ENCODE measurements at places on chromosomes 3 and 15.

GRCh38 chr3:52087731-52088130 is 31.4 kb upstream of the DUSP7 start:
- DNase-seq: no peak

DNA sequence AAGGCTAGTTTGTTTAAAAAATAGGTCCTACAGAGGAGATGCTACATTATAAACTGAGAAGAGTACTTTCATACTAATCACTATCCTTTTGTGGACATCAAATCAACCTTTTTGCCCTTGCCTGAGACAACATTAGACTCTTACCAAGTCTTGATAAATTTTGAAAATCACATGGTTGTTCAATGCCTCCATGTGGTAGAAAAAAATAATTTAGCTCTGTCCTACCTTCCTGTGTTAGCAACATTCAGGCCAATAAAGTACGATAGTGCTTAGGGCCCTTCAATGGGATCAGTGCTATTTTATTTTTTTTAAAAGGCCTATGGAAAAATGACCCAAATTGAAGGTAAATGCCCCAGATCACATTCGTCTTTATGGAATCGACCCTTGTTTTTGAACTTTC is 5.0 kb upstream of the UBE2E1 start:
- peak; percentile 15 for DNase-seq

DNA sequence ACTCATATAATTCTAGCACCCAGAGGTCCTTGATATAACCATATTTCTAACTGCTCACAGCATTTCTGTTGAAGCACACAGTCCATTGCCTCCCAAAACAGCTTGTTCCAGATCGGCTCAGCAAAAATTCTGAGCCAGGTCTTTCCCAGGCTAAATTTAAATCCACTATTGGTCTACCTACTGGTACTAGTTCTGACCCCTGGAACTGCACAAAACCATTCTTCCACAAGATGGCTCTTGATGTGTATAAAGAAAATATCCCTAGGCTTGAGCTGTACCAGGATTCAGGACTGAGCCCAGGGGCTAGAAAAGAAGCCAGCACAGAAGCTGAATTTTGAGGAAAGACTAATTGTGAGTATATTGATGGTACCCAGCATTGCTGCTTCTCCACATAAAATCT is 75.4 kb upstream of the ABHD17C start:
- peak; percentile 49 for DNase-seq

- no peak for DNase-seq
Measured at GRCh38 chr3:43760938-43761337, 70.2 kb downstream of the ABHD5 start.

DNA sequence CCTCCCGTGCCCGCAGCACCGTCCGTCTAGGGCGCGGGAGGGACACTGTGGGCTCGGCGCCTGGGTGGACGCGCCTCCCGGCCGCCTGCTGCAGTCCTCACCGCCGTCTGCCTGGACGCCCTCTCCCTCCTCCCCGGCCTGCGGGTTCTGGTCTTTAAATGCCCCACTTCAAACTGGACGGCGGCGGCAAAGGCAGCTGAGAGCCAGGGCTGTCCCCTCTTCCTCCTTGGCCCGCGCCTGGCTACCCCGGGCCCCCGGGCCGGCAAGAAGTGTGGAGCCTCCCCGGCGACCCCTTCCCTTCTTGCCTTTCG is 426 bp downstream of the CBLB start:
- DNase-seq: peak; percentile 81

- DNase-seq: peak; percentile 69
Measured at GRCh38 chr15:95932676-95933075, 397.8 kb upstream of the NR2F2 start.

- no peak for DNase-seq
Measured at GRCh38 chr15:92268900-92269299, 124.8 kb upstream of the ST8SIA2 start.

DNA sequence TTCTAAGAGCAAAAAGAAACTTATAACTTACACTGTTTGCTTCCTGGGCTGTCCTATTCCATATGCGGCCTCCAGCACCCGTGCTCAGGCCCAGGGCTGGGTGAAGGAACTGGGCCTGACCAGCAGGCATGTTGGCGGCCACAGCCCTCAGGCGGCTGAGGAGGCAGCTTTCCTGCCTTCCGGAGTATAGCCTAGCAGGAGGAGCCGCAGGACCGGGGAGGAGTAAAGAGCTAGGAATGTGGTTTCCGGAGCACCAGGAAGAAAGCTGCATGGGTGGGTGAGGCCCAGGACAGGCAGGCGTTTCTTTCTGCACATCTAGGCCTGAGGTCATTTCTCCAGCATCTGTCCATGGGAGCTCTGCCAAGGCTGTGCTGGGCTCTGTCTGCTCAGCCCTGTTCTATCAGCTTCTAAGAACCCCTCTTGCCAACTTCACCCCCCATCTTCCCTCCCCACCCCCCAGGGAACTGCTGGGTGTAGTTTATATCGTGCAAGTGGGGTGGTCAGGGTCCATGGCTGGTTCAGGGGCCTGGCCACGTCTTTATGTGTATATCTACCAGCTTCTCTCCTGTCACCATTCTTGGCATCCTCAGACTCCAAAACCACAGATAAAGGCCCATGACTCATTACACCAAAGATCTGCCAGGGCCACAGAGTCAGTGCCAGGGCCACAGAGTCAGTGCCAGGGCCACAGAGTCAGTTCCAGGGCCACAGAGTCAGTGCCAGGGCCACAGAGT is 7.8 kb upstream of the KIF7 start:
- DNase-seq: peak; percentile 98

GRCh38 chr3:101811875-101812274 is 32.9 kb downstream of the NXPE3 start:
- no peak for DNase-seq

DNA sequence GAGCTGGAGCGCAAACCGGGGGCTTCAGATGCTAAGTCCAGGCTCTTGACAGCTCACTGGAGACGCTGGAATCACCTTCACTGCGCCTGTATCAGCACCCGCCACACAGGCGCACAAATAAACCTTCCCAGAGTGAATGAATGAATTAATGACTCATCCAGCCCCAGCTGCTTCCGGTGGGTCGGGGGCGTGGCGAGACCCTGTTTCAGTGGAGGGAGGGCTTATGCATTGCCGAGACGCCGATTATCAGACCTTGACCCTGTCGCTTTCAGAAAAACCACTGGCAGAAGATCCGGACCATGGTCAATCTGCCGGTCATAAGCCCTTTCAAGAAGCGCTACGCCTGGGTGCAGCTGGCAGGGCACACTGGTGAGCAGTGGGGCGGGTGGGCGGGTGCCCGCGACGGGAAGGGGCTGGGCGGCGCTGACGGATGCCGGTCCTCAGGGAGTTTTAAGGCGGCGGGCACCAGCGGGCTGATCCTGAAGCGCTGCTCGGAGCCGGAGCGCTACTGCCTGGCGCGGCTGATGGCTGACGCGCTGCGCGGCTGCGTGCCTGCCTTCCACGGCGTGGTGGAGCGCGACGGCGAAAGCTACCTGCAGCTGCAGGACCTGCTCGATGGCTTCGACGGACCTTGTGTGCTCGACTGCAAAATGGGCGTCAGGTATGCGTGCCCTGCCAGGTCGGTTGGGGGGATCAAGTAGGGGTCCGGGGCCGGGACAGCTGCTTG is 7.7 kb downstream of the ITPKA start:
- DNase-seq: peak; percentile 61

- DNase-seq: peak; percentile 36
Measured at GRCh38 chr15:98292442-98293240, 332.1 kb downstream of the ARRDC4 start.

GRCh38 chr3:37816271-37816670 is 45.4 kb upstream of the CTDSPL start:
- DNase-seq: peak; percentile 16

- no peak for DNase-seq
Measured at GRCh38 chr15:64622410-64623260, 152.8 kb downstream of the RBPMS2 start.

DNA sequence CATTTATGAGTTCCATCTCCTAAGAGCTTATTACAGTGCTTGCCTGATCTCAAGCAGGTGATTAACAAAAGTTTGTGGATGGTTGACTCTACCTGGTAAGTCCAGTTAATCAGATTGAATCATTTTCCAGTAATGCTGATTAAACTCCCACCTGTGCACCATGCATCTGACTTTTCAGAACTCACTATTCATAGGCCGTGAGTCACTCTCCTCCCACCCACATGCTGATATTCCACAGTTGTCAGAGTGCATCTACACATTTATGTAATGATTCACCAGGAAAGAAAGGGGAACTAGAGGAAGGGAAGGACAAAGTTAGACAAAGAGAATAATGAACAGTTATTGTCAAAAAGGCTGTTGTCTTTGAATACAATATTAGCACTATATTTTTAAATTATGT is 106.2 kb upstream of the UBE3A start:
- peak; percentile 80 for DNase-seq

GRCh38 chr3:195893044-195893395 is 15.3 kb downstream of the TNK2 start:
- DNase-seq: no peak

DNA sequence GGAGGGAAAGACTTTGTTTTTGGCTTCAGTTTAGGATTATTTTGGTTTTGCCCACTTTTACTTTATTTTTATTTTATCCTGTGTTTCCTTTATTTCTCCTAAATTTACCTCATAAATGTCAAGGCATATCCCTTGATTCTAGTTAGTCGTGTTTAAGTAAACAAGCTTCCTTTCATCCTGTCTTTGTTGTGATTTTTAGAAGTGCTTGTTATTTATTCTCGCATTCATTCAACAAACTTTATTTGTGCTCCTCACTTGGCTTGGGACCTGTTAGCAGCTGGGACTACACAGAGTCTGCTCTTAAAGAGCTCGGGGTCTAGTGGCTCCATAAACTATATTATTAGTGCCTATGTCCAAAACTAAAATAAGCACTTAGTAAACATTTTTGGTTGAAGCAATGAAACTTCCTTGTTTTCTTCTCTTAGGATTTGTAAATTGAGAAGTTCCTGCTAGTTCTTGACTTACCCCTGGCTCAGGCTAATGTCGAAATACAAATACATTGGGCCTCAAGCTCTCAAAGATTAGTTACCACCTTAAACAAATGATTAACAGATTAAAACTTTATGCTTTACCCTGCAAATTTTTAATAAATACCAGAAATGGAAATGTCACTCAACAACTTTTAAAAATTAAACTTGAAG is 19.0 kb upstream of the DMXL2 start:
- no peak for DNase-seq

DNA sequence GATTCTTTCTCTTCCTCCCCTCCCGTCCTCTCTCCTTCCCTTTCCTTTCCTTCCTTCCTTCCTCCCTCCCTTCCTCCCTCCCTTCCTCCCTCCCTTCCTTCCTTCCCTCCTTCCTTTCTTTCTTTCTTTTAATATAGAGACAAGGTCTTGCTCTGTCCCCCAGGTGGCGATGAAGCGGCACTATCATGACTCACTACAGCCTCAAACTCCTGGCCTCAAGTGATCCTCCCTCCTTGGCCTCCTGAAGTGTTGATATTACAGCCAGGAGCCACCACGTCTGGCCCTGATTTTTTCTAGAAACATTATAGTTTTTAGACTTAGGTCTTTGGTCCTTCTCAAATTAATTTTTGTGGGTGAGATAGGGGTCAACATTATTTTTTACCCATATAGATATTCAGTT is 15.5 kb downstream of the GRM2 start:
- DNase-seq: no peak

DNA sequence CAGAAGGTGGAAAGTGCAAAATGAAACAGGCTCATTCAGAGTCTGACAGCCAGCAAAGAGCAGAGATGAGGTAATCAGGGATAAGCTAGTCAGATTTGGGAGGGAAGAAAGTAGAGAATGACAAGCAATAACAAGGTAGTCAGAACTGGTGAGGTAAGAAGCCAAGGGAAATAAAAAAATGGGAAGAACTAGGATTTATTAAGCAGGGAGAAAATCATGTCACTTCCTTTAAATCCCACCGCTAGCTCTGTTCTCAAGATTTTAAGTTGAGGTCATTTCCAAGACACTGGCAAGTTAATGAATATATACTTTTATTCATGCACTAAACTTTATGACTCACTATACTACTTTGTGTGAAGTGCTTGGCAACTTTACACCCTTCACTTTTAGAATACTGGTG is 1106.8 kb downstream of the IGSF11 start:
- DNase-seq: peak; percentile 9

DNA sequence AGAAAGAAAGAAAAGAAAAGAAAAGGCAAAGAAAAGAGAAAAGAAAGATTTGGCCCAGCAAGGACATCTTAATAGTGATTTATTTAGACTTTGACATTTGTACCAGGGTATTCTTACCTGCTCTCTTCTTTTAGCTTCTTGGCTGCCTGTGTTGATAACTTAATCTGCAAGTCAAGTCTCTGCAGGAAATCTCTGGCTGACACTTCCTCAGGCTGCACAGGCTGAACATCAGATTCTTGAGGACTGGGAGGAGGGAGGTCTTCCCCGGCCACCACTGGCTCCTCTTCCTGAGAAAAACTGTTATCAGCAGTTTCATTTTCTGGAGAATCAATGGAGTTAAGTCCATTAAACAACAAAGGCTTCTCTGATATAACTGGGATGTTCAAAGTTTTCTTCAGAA is 12.8 kb downstream of the LYSMD2 start:
- DNase-seq: no peak

- DNase-seq: no peak
Measured at GRCh38 chr15:50117431-50118027, 1.5 kb downstream of the ATP8B4 start.

DNA sequence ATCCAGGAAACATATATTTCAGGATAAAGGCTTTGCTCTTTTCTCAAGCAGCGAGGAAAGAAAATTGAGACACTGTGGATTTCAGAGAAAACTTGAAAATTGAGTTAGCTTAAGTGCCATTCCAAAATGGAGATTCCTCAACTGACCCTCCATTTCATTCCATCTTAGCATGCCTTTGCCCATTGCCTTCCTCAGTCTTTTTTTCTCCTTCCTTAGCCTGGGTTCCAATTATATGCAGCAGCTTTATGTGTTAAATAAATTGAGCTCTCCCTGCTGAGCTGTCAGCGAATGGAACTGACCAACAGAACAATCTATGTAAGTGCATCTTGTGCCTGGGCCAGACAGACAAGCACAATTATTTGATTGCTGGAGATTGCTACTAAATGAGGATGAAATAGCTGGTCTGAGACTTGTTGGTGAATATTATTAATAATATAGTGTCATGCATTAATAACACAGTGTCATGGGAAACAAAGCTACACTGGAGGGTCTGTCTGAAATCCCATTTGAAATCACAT is 6.9 kb upstream of the DNAJC19 start:
- DNase-seq: no peak

GRCh38 chr3:167740961-167741587 is 5.6 kb downstream of the SERPINI1 start:
- peak; percentile 39 for DNase-seq

GRCh38 chr15:90869601-90870353 is 1.4 kb downstream of the FURIN start:
- peak; percentile 85 for DNase-seq

GRCh38 chr3:61631108-61631769 is 69.9 kb downstream of the PTPRG start:
- no peak for DNase-seq

- no peak for DNase-seq
Measured at GRCh38 chr15:62835351-62835750, 207.2 kb upstream of the TPM1 start.

- no peak for DNase-seq
Measured at GRCh38 chr3:197737319-197737649, 580 bp upstream of the RUBCN start.

GRCh38 chr3:154132777-154133375 is 11.7 kb downstream of the ARHGEF26 start:
- no peak for DNase-seq

- DNase-seq: no peak
Measured at GRCh38 chr3:140198242-140198641, 263.3 kb downstream of the CLSTN2 start.

Measured in GM23248 (cell line).